ENCODE measurements at places on chromosomes 7 and 10. TPM values are rescaled to one million over a fixed set of nuclear protein-coding genes. Genes with fewer than 3 reads are reported as not detected.
A peak's percentile ranks its signal among the peaks of the same experiment; 100 is the strongest.

The GNAT3 gene
- total RNA-seq = not detected

The CRPPA gene
- 4.9 TPM for total RNA-seq

The TET1 gene
- 40.3 TPM for total RNA-seq

The CNNM2 gene
- 5.1 TPM for total RNA-seq

The UNCX gene
- total RNA-seq = not detected

The MYO1G gene
- total RNA-seq = 1.0 TPM

The HOXA7 gene
- 8.4 TPM for total RNA-seq

The AZGP1 gene
- not detected for total RNA-seq

DNA sequence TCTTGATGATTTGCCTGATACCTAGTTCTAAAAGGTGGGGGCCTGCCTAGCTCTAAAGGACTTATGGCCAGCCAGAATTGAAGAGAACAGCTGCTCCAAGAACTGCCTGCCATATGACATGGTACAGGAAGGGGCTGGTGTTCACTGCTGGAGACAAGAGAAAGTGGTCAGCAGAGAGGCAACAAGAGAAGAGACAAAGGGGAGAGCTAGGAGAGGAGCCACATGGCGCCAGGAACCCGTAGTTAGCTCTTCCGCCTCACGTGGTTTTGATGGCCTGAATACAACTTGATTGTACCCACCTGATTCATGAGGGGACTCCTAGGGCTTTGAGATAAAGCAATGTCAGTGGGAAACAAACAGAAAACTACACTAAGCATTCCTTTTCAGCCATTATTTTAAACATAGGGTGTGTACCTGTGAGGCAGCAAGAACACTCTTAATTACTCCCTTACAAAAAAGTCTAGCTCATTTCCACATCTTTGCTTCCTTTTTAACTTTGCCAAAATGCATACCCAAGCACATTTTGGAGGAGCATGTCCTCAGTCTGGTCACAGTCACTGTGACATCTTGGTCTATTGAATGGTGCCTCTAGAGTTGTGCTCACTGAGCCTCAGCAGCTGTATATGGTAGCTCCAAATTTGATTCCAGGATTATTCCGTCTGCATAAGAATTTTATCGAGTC, 71.6 kb downstream of the CCDC71L start:
- no peak for DNase-seq

DNA sequence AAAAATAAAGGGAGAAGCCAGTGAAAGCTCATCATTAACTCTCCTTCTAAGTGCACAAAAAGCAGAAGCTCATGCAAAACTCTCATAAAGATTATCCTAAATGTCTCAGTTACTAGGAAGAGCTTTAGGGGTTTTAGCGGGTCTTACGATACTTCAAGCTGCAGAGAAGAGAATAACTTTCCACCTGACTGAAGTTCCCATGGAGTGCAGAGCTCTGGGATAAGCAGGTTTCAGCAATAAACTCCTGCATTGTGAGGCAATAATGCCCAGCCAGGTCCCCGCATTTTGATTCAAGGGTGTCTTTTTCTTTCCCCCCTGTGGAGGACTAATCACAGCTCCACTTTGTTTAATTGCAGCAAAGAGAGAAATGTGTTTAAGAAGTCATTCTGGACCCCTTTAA, 241.9 kb upstream of the SP8 start:
- no peak for DNase-seq

GRCh38 chr7:10221084-10221483, 752.6 kb upstream of the PHF14 start:
- no peak for DNase-seq

DNA sequence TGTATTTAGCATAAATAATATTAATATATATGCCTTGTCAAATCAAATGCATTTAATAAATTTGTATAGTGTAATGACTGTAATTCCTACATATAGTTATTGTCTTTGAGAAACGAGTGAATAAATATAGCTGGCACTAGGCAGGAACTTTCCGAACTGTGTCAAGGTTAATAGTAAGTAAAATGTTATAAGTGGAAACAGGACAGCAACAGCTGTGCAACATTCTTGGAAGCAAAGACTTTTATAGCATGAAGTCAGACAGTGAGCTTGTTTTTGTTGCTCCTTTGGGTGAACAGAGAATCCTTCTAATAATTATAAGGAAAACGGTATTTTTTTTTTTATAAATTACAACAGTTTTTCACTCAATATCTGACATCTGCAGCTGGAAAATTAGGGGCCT, 14.0 kb upstream of the EXOC6 start:
- no peak for DNase-seq

DNA sequence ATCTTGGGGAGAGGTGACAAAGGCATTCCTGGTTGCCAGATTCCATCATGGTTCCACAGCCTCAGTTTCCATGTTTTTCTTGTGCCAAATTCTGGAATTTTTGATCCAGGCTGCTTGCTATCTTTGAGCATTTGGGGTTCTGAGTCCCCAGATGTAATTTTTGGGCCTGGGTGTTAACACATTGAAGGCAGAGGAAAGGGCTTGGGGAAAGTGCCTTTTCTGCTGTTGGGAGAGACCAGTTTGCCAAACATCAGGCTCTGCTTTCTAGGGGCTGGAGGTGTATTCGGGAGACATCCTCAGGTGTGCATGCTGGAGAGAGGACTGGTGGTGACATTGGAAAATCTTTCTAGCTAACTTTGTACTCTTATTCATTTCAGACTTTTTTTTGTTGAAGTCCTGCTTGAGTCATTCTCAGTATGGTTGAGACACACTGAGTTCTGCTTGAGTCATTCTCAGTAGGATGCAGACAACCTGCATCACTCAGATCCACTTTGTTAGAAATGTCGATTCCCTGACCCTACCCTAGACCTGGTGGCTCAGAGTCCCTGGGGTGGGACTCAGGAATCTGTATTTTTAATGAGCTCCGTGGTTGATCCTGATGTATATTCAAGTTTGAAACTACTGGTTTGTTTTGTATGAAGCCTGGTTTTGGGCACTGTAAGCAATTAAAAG, 101.0 kb downstream of the LRMDA start:
- no peak for DNase-seq

GRCh38 chr10:11813177-11813576, 10.0 kb upstream of the PROSER2 start:
- no peak for DNase-seq

GRCh38 chr10:15632456-15633091, 87.1 kb downstream of the ITGA8 start:
- no peak for DNase-seq

GRCh38 chr7:101066833-101067177, 18.5 kb upstream of the TRIM56 start:
- no peak for DNase-seq

GRCh38 chr7:82624337-82624736, 180.8 kb upstream of the CACNA2D1 start:
- DNase-seq = no peak

DNA sequence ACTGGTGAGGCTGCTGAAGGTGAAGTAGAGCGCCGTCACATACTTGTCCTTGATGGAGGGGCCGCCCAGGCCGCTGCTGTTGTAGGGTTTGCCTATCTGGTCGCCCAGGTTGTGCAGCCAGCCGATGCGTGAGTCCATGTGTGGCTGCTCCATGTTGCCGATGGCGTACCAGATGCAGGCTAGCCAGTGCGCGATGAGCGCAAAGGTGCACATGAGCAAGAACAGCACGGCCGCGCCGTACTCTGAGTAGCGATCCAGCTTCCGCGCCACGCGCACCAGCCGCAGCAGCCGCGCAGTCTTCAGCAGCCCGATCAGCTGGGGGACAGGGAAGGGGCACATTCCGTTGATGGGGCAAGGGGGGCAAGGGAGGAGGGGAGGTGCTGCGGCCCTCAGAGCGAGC, 26.6 kb downstream of the KCNH2 start:
- no peak for DNase-seq

DNA sequence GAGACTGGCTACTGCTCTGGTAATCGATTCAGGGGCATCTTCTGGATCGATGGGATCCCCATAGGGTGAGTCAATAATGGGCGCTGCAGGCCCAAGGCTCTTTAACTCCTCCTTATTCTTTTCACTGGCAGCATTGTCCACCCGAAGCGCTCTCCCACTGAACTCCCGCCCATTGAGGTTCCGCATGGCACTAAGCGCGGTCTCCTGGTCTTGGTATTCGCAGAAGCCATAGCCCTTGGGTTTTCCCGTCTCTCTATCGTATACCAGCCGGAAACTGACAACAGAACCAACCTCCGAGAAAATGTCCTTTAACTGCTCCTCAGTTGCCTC, 285 bp downstream of the CSTF2T start:
- no peak for DNase-seq

DNA sequence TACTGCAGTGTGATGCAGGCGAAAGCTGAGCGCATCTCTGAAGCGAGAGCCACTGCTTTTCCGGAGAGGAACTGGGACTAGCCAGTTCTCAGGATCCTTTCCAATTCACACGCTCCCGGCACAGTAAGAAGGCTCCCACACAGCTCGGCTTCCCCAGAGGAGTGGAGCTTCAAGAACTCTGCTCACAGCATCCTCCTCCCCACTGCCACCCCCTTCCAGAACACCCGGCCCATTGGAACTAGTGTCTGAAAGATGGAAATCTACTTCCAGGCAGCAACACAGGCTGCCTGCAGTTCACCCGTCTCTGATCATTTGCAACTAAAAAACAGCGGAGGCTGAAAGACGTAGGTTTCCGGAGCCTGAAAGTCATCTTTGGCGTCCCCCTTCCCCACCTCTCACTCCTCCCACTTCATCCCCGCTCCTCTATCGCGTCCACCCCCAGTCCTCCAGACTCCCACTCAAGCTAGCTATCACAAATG, at the start of gene DGKB:
Gene DGKB, minus strand, starts transcription at position 163 of the 479 bp plus-strand sequence.
- DNase-seq = peak; percentile 69

- no peak for DNase-seq
Measured at GRCh38 chr7:123034106-123034505, 38.6 kb upstream of the TAS2R16 start.

DNA sequence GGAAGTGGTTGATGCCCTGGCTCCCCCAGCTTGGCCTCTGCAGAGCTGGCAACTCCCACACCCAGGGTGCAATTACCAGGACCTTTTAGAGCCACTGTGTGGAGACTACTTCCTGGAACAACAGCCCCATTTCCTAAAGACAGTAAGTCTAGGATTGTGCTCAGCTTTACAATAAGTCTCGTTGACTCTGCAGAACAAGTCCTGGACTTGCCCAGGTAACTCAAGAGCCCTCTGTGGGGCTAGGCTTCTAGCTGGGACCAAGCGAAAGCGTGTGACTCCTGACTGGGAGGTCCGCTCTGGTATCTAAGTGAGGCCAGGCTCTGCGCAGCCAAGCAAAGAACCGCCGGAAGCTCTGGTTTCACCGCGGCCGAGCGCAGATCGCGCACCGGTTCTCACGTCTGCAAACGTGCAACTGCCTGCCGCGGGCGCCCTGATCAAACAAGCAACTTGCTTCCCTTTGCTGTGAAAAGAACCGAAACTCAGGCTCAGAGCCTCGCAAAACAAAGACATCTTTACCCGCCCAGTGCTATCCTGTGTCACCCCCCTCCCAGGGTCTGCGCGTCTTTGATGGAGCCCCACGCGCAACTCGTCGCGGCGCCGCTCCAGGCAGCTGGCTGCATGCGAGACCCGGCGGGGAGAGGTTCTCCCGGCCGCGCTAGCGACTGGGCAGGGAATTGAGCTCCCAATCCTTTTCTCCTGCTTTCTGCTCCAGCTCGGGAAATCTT, 4.4 kb upstream of the PDLIM1 start:
- DNase-seq = peak; percentile 46

DNA sequence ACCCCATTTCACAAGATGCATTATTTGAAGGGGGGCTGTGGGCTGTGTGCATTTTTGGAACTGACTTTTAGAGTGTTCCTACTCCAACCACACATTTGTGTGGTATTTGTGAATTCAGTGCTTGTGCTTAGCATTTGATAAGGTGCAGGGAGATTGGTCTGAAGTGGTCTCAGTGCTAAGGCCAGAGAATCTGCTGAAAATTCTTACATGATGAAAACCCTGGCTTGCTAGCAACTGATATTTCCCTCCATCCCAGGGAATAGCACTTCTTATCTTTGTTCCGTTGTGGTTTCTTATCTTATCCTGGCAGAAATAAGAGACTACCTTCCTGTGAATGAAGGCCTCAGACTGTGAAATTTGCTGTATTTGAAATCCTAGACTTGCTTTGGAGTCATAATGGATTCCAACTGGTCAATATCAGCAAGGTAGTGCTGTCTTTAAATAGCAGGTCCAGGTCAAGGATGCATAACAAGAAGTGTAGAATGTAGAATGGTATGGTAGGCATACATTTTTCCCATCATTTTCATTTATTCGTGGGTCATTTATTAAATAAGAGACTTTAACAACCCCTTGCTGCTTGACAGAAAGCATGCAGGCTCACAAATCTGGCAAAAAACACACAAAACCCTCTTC, 986.9 kb downstream of the REEP3 start:
- DNase-seq = no peak

DNA sequence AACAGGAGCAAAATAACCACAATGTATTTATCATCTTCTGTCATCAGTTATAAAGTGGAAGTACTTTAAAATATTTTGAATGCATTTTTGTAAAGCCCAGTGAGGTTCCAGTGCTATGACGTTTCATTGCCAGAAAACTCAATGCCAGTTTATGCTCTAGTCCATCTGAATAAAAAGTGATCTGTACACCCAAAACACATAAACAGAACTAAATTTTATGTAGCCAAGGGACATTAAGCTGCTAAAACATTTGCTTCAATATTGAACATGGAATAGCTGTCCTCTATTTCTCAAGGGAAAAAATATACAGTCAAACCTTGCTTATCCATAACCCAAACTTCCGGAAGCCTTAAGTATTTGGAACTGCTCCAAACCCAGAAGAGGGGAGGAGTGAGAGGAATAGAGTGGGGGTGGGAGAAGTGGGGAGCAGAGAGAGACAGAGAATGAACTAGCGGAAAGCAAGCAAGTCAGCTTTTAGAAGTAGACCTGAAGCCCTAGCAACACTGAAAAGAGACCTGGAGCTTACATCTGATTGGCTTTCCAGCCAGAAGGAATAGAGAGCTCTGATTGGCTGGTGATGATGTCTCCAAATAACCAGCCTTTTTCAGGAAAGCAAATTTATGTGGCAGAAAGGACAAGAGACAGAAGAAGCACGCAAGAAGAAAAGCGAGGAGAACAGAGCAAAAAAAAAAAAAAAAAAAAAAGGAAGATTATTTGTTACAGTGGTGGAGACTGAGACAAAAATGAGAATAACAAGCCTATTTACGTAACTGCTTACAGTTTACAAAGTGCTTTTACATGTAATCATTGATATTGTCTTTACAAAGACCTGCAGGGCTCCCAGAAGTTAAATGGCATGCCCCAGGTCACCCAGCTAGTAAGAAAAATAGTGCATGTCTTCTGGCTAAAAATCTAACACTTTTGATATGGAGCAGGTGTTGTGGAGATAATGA, 196.0 kb downstream of the RNLS start:
- peak; percentile 21 for DNase-seq

DNA sequence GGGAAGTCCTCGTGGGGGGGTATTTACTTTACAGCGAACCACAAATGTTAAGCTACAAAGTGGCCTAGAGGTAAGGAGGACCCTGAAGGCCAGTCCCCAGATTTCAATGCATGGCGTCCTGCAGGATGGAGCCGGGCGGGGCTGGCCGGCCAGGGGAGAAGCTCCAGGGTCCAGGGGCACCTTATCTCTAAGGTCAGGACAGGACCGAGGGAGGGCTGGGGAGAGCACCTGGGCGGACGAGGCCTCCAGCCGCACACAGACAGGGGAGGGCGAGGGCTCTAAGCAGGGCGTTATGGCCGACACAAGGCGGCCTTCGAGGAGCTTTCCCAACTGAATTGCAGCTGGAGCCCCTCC, 96.4 kb upstream of the DIP2C start:
- no peak for DNase-seq
